ENCODE measurements at places on chromosomes 1 and 21.

- no peak for DNase-seq
Measured at GRCh38 chr1:210321131-210321530, 7.6 kb upstream of the HHAT start.

GRCh38 chr1:59346429-59346828 lies 49.5 kb downstream of the FGGY start:
- DNase-seq, result no peak

- DNase-seq, result no peak
Measured at GRCh38 chr1:183808296-183809027, 3.5 kb downstream of the RGL1 start.

DNA sequence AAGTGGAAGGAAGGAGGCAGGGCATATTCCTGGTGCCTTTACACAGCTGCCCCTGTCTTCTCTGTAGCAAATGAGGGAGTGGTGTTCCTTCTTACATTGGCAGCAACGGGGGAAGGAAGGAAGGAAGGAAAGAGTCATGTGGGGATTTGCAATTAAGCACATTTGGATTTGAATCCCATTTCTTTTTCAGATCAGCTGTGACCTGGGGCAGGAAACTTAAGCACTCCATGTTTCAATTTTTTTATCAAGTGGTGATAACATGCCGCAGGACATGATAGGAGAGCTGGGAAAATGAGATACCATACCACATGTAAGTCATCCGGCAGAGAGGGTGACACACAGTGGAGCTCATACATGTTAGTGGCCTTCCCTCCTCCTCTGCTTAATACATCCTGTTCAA lies 186.8 kb downstream of the APP start:
- no peak for DNase-seq

- no peak for DNase-seq
Measured at GRCh38 chr21:36203603-36203889, 46.9 kb downstream of the DOP1B start.

- no peak for DNase-seq
Measured at GRCh38 chr21:43911015-43911934, 46.3 kb downstream of the AGPAT3 start.

- no peak for DNase-seq
Measured at GRCh38 chr1:184153731-184154130, 102.2 kb downstream of the TSEN15 start.

- DNase-seq, result no peak
Measured at GRCh38 chr1:160411271-160412027, 11.1 kb downstream of the VANGL2 start.

All from stimulated activated CD4-positive, alpha-beta T cell treated with anti-CD3 and anti-CD28 coated beads, Interleukin-1b, Interleukin-23, amount 100 ng/mL, for 1 hour (primary cell).